ENCODE measurements at places on chromosomes 6 and 20.

DNA sequence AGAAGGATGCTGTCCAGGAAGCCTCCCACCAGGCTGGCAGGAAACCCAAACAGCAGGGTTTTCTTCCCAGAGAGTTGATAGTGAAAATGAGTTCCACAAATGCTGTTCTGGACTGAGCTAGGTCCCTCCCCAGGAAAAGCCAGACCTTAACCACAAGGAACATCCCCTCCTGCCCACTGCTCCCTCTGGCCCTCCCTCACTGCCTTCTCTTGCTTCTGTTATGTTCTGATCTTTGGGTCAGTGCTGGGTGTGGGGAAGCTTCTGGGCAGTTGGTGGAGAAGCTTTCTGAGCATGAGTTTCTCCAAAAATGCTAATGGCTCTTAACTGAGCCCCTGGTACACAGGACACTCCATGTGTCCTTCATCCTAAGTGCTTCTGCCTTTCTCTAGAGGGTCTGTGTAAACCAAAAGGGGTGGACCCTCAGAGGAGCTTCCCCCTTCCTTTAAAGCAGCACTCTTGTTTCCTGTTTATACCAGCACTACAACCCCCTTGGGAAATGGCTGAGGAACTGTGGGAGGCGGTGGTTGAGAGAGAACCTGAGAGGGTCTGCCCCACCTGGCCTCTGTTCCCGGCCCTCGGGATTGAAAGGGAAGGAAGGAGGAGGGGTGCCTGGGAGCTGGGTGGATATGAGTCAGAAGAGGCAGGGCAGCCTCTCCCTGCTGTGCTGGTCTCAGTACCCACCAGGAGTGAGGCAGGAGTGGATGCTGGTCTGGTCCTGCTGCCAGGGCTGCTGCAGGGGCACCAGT lies 42.0 kb downstream of the CDS2 start:
- DNase-seq, result peak; percentile 60

DNA sequence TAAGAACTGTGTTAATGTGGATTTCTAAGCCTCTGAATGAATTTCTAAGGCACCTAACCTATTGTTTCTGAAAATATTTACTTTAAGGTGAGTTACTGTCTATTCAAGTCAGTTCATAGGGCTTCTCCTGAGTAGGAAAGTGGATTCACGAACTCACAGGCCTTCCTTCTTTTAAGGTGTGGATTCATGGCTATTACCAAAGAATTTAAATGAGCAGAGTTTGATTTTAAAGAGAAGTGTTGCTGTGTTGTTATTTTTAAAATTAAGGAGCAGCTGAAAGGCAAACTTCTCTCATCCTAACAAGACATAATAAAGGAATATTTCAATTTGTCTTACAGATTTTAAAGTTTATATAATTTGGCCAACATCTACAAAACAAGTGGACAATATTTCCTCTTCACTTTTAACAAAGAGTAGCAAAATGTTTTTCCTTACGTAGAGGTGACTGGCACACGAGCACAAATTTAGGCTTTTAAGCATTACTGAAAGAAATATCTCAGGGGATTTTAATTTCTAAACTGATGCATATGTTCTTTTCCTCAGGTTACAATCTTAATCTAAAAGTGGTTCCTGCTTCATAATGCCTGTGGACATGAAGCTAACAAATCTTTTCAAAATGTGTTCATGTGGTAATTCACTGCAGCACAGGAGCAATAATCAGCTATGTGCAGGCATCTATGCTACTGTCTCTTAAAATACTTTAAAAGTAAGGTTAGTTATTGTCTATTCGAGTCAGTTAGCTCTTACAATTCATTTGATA lies 602 bp upstream of the TSPYL4 start:
- no peak for DNase-seq

DNA sequence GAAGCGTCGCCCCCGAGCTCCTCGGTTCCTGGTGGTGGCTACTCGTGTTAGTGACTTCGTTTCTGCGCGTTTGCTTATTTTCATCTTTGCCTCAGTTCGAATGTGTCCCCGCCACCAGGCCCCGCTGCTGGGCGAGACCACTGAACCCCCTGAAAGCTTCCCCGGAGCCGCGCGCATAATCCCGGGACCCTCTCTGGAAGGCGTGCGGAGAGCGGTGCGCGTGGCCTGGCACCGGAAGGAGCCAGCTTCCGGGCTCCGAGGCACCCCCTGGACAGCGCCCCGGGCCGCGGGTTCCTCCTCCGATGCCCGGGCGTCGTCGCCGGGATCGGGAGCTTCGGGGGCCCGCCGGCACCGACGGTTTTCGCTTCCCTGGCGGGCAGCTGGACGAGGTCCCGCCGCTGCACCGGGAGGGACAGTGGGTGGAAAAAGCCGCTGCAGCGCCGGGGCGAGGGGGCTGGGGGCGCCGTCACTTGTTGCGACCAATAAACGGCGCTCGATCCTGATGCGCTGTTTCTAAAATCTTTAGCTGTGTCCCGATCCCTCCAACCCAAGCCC lies 643 bp upstream of the SLC35D3 start:
- DNase-seq, result no peak

- DNase-seq, result no peak
These were observed 81.0 kb upstream of the LRFN2 start for GRCh38 chr6:40668203-40668602.

DNA sequence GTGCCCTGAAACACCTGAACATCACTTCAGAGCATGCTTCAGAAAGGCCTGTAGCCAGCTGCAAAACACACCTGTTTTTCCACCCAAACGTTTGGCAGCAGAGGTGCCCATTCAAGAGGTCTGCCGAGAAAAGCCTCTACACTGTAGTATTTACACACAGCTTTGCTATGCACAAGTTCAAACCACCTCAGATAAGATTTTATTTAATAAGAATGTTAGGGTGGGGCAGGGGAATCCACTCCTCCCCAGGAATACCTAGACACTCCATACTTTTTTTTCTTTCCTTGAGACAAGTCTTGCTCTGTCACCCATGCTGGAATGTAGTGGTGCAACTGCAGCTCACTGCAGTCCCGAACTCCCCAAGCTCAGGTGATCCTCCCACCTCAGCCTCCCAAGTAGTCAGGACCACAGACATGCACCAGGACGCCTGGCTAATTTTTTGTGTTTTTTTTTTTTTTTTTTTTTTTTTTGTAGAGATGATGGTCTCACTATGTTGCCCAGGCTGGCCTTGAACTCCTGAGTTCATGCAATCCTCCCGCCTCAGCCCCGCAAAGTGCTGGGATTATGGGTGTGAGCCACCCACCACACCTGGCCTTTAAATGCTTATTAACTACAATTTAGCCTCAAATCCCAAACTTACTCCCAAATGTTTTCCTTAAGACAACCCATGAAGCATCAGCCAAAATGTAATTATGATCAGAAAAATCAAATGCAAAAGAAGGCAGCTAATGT lies 9.7 kb downstream of the MRPL14 start:
- DNase-seq, result no peak

DNA sequence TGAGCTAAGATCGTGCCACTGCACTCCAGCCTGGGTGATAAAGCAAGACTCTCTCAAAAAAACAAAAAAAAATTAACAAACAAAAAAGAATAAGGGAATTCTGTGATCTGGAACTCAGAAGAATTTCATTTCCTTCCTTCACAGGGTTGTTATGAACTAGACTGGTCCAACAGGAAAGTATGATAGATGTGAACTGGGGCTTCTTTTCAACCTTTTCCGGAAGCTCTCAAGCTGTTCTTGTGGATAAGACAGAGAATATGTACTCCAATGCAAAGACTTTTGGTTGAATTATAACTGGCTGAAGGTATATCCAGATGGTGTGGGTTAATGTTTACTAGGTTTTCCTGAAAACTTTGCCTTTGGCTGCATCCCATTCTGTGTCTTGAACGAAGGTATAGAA lies 5.3 kb downstream of the RNF8 start:
- DNase-seq, result no peak

DNA sequence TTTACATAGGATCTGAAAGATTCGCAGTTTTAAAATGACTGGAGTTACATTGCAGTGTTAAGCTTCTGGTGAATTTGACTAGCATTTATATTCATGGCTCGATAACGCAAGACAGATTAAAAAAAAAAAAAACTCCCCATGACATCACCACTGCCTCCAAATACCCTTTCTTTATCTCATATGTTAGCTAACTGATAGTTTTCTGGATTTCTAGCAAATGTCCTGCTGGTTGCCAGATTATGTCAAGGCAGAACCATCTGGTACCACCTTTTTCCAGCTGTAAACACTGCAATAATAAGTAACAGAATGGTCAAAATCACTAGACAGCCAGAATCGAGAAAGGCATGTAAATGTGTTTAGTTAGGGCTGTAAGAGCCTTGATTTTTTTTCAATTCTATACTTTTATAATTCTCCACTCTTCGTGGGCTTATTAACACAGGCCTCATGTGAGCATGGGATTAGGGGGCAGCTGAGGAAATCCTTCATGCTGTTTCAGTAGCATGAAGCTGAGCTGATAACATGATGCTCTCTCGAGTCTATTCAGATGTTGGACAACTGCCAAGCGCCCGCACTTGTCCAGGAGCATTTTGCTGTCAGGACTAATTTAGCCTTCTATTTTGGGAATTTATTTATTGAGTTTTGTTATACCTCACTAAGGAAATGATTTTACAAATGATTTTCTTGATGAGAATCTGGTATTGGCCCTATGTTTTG lies 166.0 kb upstream of the SCGN start:
- DNase-seq, result peak; percentile 68

GRCh38 chr6:36269834-36270705 lies at the start of gene PNPLA1:
TSS of gene PNPLA1 (plus strand) at chr6:36270060. CDS start at chr6:36270460, 400 bp downstream.
- DNase-seq, result no peak

DNA sequence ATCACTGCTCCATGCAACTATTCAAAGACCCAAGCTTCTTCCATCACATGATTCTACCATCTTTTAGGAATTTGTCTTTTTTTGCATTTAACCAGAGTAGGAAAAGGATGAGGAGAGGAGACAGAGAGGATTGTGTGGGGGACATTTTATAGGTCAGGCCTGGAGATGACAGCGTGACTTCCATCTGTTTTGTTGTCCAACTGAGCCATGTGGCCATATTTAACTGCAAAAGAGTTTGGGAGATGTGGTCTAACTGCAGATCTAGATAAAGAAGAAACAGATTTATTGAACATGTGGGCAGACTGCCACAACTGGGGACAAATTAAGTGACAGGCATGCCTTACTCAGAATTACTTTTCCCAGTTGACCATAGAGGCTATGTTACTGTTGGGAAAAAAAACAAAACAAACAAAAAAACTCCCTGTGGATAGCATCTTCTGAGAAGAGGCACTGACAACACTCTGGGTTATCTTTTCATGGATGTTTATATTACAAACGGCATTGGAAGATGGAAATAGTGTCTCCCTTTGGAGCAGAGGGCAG lies 18.9 kb upstream of the MOCS1 start:
- DNase-seq, result no peak

DNA sequence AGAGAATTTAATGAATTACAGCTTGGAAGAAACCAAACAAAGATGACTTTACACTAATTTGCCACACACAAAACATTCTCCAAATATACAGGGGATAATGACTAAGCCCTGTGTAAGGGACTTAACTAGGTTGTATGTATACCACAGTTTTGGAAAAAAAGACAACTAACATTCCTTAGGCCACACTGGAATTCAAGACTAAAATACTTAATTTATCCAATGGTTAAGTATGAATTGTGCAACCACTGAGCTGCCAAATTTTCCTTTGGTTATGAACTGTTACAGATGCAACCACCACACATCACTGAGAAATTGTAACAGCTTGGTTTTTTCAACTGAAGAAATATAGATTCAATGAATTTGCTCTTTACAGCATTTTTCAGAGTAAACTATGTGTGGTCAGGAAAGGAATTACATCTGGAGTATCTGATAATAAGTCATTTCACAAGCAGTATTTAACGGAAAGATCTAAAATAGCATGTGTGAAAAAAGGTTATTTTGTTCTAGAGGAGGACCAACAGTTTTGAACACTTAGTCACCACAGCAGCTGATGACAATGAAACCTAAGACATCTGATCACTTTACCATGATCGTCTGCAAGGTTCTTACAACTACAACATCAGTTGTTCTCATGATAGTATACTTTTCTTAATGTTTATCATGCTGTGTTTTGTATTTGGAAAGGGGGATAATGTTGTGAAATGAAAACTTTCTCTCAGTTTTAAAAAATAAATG lies 318.8 kb downstream of the BCKDHB start:
- DNase-seq, result no peak

- no peak for DNase-seq
These were observed 70.6 kb downstream of the NRN1 start for GRCh38 chr6:5936140-5936539.
